T1000 (cell line): ENCODE measurements at places on chromosomes 6 and 20.

DNA sequence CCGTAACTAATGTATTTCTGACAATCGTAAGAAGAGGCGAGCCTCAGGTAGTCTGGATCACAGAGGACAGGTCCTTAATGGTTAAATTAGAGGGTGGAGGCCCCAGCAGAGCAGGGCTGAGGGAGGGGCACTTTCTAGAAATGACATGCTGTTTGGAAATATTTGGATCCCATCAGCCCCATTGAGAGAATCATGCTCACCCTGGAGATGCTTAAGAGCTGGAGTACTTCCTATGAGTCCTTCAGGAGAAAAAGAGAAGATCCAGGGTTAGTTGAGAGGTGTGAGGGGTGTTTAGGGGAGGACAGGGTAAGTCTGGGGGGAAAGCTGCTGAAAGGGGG, 123.0 kb downstream of the TCP11 start:
- no peak for DNase-seq

- peak; percentile 69 for DNase-seq
Measured at GRCh38 chr6:56714982-56715456, 72.3 kb upstream of the DST start.

DNA sequence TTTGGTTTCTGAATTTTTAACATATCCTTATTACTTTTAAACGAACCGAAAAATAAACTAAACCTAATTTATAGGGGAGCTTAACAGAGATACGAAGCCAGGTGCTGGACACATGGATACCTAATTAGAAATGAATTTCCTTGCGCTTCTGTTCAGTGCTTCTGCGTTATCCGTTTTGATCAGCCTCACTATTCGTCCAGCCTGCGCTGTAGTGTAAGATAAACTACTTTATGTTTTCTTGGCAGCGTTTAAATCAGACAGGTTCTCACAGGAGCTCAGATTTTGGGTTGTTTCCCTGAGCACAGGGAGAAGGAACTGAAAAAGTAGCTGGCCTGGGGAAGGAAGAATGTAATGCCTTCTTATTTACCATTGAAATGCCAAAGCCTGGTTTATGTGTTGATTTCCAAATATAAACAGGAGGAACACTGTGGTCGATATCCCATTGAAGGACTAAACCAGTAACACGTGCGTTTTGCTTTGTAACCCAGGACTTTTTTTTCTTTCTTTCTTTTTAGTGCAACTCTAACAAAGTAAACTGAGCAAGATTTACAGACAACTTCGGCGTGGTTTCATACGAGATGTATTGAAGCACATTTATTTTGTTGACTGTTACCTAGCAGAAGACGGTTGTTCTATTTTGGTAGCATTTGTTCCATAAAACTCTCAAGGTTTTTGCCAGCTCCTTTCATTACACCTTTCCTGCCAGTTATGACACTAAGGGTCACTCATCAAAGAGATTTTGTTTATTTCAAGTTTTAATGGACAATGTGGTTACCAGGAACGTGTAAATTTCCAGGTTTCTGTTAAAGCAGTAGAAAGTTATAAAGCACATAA, 214.8 kb upstream of the HEY2 start:
- no peak for DNase-seq

- DNase-seq, result no peak
Measured at GRCh38 chr20:6000871-6001270, 50.4 kb downstream of the MCM8 start.

DNA sequence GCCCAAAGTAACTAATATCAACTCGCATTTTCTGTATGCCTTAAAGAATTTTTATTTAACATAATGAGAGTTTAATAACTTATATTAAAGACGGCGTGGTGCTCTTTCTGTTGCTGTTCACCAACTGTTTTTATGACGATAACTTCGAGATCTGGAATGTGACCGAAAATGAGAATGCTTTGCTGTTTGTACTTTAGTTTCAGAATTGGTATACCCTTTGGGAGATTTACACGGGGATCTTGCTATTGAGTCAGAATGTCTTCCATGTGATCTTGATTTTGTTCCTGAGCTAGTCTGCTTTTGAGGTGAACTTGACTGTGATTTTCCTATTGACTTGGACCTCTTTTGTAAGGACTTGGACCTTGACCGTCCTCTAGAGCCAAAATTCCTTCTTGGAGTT, 17.9 kb downstream of the PNRC1 start:
- DNase-seq, result no peak

DNA sequence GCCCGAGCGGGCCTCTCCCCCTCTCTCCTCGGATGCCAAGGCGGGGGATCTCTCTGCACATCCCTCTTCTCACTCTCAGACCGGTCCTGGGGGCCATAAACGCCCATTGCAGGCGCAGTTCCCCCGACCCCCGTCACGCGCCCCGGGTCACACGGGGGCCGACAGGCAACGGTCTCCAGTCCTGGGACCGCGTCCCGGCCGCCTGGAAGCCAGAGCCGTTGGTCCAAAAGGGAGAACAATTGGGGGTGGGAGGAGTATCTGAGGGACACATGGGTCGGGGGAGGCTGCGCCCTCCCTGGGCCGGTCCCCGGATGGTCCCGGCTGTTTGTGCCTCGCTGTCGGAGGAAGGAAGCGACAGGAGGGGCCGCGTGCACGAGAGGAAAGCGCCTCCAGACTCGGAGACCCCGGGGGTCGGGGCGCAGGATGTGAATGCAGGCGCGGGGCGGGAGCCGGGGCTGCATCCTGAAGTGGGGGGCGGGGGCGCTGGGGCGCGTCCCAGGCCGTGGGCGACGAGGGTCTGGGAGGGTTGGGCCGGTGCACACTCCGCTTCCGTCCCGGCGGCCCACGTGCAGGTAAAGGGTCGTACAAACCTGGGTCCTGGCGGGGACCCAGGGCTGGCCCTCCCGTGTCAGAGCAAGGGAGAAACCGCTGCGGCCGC, 903 bp downstream of the SLC4A11 start:
- DNase-seq, result no peak

GRCh38 chr6:100001915-100002388, 7.9 kb upstream of the MCHR2 start:
- DNase-seq, result peak; percentile 38

- no peak for DNase-seq
Measured at GRCh38 chr6:136148051-136148450, 102.1 kb downstream of the MTFR2 start.

GRCh38 chr20:15622368-15622767, 950.9 kb downstream of the KIF16B start:
- no peak for DNase-seq

DNA sequence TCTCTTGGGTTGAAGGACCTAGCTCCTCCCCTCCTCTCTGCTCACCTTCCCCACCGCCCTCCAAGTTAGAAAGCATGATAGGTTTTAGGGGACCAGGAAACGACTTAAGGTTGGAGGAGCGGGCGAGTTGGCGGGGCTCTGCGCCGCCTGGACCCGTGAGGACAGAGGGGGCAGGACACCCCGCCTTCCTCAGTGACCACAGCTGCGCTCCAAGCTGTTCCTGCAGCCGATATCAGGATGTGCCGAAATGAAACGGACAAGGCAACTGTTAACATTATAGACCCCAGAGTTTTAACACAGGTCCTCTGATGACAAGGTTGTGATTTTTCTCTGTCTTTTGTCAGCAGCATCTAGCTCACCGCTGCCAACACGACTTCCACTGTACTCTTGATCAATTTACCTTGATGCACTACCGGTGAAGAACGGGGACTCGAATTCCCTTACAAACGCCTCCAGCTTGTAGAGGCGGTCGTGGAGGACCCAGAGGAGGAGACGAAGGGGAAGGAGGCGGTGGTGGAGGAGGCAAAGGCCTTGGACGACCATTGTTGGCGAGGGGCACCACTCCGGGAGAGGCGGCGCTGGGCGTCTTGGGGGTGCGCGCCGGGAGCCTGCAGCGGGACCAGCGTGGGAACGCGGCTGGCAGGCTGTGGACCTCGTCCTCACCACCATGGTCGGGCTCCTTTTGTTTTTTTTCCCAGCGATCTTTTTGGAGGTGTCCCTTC, at the start of gene GRM1:
GRM1 (plus strand) TSS at position 212 of the 722 bp plus-strand sequence; CDS start at position 668, 456 bp downstream.
- no peak for DNase-seq

- no peak for DNase-seq
Measured at GRCh38 chr20:19932170-19932667, 84.9 kb upstream of the NAA20 start.

- no peak for DNase-seq
Measured at GRCh38 chr6:37323580-37323979, 30.2 kb upstream of the RNF8 start.

DNA sequence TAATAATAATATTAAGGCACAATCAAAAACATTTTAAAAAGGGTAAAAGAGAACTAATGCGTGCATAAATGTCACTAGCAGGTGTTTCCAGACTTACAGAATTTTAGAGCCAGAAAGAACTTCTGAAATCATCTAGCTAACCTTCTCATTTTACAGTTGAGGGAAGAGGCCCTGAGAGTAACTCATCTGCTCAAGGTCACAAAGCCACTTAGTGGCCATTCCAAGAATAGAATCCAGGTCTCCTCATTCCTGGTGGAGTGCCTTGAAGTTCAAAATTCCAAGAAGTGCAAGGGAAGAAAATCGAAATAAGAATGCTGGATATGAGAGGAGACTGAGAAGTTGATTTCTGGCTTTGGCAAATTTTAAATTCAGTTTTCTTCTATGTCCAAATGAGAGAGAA, 3.2 kb upstream of the KIAA0408 start:
- no peak for DNase-seq

GRCh38 chr6:25542984-25543910, 108.8 kb upstream of the SCGN start:
- DNase-seq, result no peak

GRCh38 chr6:111417946-111418345, 65.1 kb downstream of the REV3L start:
- no peak for DNase-seq

DNA sequence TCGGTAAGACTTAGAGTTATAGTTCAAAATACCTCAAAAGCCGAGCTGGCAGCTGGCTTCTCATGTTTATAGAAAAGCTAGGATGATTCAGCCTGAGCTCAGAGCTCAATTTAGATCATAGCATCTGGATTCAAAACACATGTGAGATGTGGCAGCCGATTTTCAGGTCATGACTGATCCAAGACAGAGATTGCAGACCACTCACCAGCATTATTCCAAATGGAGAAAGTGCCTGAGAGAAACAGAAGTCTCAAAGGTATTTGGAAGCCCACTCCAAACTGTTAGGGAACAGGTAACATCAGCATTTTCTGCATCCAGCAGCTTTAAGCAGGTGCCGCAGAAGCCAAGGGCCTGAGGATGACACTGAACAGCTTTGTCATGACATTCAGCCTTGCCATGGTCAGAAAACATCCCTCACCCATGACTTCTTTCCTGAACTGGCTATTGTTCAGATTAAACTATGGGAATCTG, 102.2 kb downstream of the BACH2 start:
- DNase-seq, result no peak

- DNase-seq, result no peak
Measured at GRCh38 chr6:20230401-20231119, 18.3 kb upstream of the MBOAT1 start.

DNA sequence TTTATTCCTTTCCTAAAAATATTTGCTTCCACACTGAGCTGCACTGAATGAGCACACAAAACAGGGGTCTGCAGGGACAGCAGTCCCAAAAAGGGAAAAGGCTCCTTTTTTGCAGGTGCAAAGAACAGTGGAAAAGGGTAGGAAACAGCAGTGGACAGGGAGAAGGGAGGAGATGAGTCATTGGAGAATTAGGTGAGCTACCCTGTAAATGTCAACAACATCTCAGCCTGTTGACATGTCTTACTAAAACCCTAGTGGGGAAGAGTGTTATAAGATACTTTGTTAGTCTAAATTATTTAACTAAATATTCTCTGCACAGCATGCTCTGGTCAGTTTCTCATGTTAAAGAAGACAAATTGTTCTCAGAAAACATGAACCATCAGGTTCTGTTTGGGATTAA, 151.5 kb upstream of the FBXL4 start:
- no peak for DNase-seq

GRCh38 chr6:79707621-79708020, 76.5 kb downstream of the SH3BGRL2 start:
- DNase-seq, result no peak

DNA sequence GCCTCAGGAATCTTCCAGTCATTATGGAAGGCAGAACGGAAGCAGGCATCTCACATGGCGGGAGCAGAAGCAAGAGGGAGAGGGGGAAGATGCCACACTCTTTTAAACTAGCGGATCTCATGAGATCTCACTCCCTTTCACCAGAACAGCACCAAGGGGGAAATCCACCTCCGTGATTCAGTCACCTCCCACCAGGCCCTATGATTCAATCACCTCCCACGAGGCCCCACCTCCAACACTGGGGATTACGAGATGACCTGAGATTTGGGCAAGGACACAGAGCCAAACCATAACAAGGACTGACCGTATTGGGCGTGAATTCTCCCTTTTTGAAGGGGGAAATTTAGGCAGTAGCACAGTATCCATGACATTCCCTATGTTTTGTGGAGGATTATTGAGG, 88.8 kb downstream of the TMEM170B start:
- no peak for DNase-seq

- peak; percentile 13 for DNase-seq
Measured at GRCh38 chr6:125950293-125950692, 6.3 kb upstream of the HINT3 start.

- peak; percentile 72 for DNase-seq
Measured at GRCh38 chr6:31114541-31114878, at the start of gene PSORS1C1. Gene PSORS1C1 (plus strand): TSS chr6:31114800. CDS start chr6:31129633, 14,833 bp downstream.

- no peak for DNase-seq
Measured at GRCh38 chr6:15287670-15288375, 42.0 kb downstream of the JARID2 start.

DNA sequence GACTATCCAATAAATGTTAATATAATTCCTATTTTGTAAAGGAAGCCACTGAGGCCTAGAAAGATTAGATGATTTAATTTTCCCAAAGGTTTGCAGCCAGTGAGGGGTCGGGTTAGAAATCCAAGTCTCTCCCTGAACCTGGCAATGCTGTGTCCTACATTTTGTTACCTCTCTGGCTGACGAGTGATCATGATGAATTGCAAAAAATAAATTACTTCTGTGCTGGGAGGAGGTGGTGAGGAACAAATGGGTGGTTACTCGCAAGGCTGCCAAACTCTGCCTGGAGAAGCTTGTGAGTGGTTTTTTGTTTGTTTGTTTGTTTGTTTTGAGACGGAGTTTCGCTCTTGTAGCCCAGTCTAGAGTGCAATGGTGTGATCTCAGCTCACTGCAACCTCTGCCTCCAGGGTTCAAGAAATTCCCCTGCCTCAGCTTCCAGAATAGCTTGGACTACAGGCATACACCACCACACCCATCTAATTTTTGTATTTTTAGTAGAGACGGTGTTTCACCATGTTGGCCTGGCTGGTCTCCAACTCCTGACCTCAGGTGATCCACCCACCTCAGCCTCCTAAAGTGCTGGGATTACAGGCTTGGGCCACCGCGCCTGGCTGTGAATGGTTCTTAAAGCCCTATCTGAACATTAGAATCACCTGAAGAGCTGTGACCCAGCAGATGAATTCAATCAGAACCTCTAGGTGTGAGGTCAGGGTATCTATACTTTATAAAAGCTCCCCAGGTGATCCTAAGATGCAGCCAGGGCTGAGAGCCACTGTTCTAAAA, 20.2 kb upstream of the TBC1D7 start:
- DNase-seq, result no peak

- no peak for DNase-seq
Measured at GRCh38 chr6:77446249-77446648, 17.0 kb downstream of the HTR1B start.

DNA sequence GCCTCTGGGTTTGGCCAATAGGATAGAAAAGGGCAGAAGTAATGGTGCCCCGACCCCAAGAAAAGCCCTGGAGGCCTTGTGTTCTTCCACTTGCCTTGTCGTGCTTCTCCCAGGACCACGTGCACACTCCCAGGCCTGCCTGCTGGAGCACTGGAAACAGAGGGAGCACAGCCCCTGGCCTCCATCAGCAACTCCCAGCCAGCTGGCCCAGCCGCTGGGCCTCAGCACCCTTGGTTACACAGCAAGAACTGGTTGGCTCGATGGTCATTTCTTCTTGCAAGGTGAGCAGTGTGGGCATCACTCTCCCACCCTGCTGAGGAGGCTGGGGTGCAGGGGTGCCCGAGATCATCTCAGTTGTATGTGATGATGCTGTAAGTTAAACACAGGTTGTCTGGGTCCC, 69.2 kb upstream of the CST7 start:
- no peak for DNase-seq
